ENCODE measurements at places on chromosomes 12 and 14.
A peak's percentile ranks its signal among the peaks of the same experiment; 100 is the strongest.

DNA sequence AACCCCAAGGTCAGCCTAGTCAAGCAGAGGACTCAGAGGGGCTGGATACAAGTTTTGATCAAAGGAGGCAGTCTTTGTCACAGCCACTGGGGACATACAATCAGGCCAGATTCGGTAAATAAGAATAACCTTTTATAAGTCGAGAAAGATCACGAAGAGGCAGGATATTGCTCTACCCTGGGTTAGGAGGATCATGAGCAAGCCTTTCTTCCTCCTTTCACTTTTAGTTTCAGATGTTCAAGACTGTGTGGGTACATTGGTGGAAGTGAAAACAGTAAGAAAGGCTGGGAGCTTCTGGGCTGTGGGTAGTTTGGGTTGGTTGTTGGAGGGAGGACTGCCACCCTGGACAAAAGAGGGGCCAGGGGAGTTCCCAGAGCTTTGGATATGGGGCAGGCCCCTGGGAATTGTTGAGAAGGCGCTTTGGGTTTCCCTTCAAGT lies 127.7 kb downstream of the SNAPC1 start:
- no peak for DNase-seq

DNA sequence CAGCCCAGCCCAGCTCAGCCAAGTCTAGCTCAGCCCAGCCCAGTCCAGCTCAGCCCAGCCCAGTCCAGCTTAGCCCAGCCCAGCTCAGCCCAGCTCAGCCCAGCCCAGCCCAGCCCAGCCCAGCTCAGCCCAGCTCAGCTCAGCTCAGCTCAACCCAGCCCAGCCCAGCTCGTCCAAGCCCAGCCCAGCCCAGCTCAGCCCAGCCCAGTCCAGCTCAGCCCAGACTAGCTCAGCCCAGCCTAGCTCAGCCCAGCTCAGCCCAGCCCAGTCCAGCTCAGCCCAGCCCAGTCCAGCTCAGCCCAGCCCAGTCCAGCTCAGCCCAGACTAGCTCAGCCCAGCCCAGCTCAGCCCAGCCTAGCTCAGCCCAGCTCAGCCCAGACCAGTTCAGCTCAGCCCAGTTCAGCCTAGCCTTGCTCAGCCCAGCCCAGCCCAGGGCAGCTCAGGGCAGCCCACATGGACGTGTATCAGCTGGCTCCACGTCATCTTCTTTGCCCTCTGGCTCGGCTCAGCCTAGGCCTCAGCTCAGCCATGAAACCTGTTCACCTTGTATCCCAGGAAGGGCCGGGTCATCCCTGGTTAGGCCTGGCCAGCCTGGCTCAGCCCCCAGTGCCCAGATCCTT lies 185.6 kb downstream of the TMEM121 start:
- DNase-seq: no peak

GRCh38 chr12:48873096-48873495 lies 7.4 kb upstream of the RND1 start:
- no peak for DNase-seq

DNA sequence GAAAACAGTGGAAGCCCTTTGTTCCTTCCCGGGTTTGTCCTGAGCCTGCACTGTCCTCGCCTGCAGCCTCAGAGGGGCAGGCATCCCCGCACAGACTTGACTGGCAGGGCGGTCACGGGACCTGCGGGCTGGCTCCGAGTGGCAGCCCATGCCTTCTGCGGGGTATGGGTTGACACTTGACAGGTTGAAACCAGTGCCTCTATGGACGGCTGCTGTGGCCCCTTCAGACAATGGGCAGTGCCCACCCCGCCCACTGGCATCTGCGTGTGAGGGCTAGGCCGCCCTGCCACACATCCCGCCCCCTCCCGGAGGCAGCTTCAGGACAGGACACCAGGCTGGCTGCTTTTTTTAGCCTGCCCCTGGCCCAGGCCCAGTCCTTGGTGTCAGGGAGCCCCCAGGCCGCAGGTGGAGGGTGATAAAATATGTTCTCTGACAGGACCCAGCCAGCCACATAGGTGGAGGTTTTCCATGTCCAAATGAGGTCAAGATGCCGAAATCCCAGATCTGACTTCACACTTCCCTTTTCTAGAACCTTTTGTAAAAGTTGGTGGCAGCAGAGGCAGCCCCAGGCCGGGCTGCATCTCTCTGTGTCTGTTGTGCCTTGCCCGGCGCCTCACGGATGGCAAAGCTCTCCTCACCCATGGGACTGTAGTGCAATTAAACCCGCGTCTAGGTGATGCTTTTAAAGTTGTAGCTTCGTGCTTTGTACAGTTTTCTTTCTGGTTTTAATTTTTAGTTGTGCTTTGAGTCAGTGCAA lies 10.0 kb downstream of the ANKRD9 start:
- no peak for DNase-seq

GRCh38 chr14:64879635-64880220 lies at the start of gene SPTB:
SPTB (minus strand) TSS chr14:64879907; CDS start chr14:64823094, 56,813 bp downstream.
- DNase-seq: peak; percentile 53

GRCh38 chr14:20684662-20685456 lies 499 bp downstream of the RNASE4 start:
- DNase-seq: peak; percentile 82

DNA sequence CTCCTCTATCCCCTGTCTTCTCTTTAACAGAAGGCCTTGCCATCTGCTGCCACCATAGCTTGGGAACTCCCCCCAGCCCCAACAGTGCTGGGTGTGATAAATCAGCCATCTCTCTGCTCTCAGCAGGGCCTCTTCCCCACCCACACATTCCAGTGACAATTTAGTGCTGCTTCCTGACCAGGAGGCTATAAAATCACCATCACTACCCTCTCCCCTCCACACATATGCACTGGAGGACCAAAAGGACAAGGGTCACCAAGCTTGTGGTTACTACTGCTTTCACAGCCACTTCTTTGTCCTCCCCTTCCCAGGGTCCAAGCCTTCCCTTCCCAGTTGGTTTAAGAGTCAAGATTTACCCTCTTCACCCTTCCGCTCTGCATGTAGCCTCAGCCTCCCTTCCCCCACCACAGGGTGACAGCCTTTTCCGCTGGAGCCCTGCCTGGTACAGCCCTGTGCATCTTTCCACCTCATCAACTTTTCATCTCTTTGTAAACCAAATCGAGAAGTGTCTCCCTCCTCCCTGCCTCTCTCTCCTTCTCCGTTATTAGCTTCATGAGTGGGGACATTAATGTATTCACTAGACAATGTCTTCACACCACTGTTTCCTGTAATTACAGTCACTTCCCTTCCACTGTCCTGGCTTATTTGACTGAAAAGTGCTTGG lies 9.4 kb downstream of the PSMB5 start:
- DNase-seq: peak; percentile 59

DNA sequence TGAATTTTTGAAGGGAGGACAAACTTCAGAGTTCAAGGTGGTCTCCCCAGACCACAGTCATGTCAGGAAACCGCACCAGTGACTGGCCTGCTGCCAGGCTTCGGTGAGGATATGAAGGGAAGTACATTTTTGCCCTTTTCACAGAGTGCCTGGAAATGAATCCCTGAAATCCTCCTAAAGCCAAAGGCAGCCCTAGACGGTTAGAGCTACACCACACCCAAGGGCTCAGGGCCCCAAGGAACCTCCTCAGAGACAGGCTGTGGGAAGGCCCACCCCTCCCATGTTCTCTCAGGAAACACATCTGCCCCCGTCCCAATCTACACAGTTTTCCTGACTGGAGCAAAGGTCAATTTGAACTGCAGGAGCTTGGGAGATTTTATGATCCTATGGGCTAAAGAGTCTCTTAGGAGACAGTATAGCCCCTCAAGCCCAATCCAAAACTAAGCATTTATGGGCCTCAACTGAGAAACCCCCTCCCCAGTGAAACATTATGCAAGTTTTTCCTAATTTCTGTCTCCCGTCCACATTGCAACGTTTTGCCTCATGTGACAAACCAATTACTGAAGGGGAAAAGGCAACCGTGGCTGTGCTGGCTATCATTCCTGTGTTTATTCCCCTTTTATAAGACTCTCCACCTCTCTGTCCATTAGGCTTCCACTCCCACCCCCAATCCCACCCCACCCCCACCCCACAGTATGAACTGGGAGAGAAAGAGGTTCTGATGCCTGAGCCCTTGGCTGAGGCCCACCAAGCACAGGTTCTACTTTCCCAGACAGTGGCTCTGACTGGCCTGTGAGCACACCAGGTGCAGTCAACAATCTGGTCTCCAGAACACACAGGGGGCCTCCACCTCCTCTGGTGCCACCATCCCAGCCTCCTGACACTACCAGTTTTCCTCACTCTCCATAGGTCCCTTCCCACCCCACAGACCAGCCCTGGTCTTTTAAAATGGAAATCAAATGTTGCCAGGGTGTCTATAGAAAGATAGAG lies 9.6 kb upstream of the RNASE1 start:
- no peak for DNase-seq

DNA sequence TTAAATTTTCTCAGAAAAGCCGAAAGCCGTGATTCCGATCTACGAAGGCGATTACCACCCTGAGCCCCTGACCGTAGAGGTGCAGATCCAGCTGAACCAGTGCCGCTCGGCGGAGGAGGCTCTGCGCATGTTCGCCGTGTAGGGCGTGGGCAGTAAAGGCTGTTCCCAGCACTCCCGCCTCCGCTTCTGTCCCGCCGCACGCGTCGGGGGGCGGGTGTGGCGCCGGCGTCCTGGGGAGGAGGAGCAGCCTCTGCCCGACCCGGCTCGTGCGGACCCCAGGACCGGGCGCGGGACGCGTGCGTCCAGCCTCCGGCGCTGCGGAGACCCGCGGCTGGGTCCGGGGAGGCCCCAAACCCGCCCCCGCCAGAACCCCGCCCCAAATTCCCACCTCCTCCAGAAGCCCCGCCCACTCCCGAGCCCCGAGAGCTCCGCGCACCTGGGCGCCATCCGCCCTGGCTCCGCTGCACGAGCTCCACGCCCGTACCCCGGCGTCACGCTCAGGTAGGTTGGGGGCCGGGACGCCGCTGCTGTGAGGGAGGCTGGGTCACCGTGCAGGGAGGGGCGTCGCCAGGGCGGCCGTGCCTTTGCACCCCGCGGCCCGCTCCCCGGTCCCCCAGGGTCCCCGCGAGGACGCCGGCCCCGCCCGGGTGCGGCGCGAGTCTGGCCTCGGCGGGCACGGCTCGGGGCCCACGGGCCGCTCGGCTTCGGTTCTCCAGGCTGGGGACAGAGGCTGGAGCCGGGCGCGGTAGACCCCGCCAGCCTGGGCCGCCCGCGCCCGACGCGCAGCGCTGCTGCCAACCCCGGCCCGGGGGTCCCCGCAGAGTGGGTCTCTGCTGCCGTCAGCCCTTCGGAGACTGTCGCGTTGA lies at the start of gene B3GNT4:
Gene B3GNT4 (plus strand): TSS at position 409 of the 866 bp plus-strand sequence. CDS start 910 bp downstream, outside the sequence.
- DNase-seq: peak; percentile 74
